ENCODE measurements at places on chromosomes 3 and 15.

DNA sequence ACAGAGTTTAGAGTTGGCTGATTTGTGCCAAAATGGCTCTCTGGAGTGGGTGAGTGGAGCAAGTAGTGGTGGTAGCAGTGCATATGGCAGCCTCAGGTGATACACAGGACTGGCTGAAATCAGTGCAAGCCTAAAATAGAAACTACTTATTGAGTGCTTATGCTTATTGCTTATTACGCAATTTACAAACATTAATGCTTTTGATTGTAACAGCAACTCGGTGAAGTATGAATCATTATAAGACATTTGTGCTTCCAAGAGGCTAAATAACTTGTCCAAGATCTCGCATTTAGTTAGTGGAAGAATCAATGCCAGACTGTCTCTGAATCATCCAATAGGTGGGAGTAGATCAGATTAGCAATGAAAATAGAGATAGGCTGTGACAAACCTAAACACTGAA lies 353.8 kb downstream of the NAALADL2 start:
- DNase-seq = no peak

DNA sequence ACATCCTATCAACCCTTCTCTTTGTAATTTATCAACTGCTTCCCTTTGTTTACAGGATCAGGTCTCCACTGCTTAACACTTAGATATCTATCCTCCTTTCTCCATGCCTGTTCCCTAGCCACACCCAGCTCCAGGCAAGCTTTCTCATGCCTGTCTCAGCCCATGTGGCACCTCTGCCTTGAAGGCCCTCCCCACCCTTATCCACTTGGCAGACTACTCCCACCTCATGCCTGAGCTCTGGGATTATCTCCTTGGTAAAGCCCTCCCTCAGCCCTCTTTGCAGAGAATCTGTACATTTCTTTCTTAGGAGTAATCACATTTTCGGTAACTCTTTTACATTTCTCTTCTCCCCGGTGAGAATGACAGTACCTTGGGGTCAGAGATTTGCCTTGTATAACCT lies 96.0 kb downstream of the ATP1B3 start:
- no peak for DNase-seq

DNA sequence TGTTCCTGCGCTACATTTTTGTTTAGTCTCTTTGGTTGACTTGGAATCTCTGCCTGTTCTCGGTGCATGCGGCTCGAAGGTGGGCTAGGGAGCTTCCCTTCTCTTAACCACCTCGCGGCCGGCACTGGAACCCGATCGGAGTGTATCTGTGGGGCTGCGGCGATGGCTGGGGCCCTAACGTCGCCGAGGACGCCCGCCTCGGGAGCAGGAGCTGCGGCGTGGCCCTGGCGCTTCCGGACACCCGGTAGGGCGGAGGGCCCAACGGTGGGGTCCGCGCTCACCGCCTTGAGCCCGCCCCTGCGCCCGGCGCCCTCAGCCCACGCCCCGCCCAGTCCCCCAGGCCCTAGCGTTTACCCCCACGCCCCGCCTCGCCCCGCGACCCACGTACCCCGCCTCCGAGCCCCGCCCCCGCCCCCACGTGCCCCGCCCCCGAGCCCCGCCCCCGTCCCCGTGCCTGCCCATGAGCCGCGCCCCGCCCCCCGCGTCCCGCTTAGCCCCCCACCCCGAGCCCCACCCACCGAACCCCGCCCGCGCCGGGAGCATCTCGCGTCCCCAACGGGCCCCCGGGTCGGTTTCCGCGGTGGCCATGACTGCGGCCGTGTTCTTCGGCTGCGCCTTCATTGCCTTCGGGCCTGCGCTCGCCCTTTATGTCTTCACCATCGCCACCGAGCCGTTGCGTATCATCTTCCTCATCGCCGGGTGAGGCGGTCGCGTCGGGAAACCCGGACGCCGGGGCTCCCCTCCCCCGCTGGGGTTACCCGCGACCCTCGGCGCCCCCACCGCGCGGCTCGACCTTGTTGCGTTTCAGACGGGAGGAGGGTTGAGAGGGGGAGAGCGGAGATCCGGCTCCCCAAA lies at the start of gene APH1B:
Gene APH1B, plus strand, starts transcription at position 568 of the 855 bp plus-strand sequence. Its CDS starts 19 bp downstream, at position 587.
- peak; percentile 75 for DNase-seq

DNA sequence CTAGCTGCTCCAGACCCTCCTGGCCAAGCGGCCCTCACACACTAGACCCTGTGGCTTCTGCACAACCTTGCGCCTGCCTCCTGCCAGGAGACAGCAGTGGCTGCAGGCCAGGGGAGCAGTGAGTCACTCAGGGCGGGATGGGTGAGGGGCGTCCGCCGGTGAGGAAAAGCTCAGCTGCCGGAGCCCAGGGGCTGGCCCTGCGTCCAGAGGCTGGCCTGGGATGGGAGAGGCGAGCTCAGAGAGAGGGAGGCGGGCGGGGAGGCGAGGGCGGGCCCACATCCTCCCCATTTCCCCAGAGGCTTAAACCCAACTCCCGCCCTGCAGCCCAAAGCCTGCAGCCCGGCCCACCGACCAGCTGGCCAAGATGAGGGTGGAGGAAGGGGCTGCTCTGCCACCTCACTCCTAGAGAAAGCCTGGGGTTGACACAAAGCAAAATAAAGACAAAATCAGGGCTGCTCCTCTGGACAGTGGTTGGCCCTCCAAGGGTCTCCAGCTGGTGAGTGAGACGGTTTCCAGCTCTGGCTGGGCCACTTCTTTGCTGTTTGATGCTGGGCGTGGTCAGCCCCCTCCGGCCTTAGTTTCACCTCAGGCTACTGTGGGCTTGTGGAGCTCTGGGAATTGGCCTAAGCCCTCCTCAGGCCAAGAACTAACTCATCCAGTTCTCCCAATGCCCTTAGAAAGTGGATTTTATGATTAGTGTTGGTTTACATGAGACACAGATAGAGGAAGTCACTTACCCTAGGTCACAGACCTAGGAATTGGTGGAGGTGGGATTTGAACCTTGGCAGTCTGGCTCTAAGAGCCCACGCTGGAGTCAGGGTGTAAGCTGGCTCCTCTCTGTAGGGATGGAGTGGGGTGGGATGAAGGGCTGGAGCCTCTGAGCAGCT lies 50.6 kb downstream of the IQSEC1 start:
- no peak for DNase-seq

DNA sequence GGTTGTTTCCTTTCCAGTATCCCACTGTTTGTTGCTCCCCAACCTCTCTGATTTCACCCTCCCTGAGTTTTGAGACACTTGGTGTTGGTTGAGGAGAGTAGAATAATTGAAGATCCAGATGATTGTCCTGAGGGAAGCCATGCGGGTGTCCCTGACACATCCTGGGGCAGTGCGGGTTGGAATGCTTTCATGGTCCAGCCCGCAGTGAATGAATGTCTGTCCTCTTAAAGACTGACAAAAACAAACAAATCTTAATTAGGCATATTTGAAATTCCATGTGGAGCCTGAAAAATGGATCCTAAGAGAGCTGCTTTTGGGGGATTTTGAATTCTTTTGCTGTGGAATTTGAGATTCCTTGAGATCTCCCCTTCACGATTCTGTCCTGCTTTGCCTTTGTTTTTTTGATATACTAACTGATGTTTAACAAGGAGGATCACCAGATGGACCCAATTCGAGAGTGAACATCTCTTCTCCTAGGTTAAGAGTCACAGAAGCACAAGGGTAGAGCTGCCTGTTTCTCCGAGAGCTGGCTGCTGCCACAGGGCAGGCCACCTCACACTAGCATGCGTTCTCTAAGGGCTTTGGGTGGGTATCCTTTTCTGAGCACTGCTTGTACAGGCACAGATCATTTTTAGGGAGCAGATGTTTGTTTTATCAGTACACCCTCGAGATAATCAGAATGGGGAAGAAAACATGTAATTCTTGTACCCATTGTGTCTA lies 47.4 kb downstream of the GPR171 start:
- no peak for DNase-seq

- no peak for DNase-seq
Measured at GRCh38 chr15:57495041-57495440, 96.7 kb upstream of the MYZAP start.

DNA sequence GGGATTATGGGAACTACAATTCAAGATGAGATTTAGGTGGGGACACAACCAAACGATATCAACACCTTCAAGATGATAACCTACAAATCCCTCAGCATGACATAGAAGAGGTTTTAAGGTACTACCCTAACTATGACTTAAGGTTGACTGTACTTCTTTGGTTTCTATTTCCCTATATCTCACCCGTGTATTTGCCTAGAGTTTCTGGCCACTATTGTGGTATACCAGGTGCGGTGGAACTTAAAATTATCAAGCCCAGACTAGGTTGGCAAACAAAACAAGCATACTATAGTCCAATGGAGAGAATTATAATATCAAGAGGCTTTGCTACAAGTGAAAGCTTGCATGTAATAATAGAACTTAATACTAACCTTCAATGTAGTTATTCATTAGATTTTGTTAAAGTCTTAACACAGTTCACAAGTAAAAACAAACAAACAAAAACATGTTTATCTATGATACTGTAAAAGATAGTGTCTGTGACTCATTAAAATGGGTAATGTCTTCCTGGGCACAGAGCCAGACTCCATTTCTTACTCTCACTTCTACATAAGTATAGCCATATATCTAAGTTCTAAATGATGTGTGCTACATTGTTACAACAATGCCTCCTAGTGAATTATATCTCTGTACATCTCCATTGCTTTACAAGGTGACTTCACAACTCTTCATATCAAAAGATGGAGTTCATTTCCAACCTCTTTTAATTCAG lies 479.1 kb downstream of the ZBBX start:
- no peak for DNase-seq

- no peak for DNase-seq
Measured at GRCh38 chr15:35481992-35482391, 64.0 kb downstream of the DPH6 start.

GRCh38 chr3:159439346-159439745 lies 549.3 kb upstream of the IL12A start:
- no peak for DNase-seq

- DNase-seq = no peak
Measured at GRCh38 chr15:45919806-45920205, 285.0 kb downstream of the SQOR start.

DNA sequence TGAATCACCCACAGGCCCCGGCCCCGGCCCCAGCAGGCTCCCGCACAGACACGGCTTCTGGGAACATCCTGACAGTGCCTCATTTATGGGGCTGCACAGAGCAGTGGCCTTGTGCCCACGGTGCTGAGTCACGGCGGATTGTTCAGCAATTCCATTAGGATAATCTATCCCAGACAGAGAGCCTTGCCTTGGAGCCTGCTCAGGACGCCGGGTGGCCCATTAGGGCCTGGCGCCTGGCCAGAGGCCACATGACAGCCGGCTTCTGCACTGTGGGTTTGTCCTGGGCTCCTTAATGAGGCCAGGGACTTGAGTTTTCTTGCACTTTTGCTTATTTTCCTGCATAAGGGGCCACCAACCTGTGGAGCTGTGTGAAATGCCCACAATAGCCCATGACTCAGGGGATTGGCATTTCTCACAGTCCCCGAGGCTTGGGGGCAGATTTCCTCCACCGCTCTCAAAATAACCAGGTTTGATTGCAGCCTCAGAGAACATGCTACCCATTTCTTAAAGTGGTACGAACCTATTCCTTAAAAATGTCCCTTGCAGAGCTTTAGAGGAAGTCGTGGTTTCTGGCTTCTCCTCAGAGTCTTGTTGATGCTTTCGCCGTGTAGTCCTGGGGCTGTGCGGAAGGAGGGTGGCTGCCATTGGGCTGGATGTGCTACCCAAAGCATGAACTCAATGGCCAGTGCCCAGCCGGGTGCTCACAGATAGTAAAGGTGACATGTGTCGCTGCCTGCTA lies 19.0 kb downstream of the SYNM start:
- DNase-seq = no peak

DNA sequence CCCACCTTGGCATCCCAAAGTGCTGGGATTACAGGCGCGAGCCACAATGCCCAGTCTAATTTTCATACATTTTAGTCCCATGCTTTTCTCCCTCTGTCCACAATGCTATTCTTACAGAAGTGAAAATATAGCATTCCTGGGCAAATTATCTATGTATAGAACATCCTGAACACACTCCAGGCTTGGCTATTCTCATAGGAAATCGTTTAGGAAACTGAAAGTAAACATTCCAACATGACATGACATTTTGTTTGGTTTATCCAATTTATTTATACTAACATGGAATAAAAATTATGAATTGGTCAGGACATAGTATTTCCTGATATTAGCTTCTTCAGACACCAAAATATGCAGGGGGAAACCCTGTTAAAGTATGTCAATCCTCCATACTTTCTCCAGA lies 52.6 kb downstream of the SYNM start:
- DNase-seq = no peak

Data from stimulated activated CD8-positive, alpha-beta memory T cell treated with anti-CD3 and anti-CD28 coated beads, Interleukin-2, amount 100 ng/mL, for 1 hour (primary cell).